Nephron progenitor cell (in vitro differentiated cells): ENCODE measurements at places on chromosomes 11 and 22.

- H3K27me3 ChIP-seq = no peaks in the 10 kb centered on the region
- DNase-seq = no peak
- no peak overlapping the region for H3K4me3 ChIP-seq
- peaks cover 26% of the 10 kb centered on the region for H3K36me3 ChIP-seq
- peaks cover 4% of the 10 kb centered on the region for H3K4me1 ChIP-seq
- H3K27ac ChIP-seq = no peak overlapping the region
These were observed 1341.4 kb downstream of the LRRC4C start for GRCh38 chr11:40118026-40118425.

DNA sequence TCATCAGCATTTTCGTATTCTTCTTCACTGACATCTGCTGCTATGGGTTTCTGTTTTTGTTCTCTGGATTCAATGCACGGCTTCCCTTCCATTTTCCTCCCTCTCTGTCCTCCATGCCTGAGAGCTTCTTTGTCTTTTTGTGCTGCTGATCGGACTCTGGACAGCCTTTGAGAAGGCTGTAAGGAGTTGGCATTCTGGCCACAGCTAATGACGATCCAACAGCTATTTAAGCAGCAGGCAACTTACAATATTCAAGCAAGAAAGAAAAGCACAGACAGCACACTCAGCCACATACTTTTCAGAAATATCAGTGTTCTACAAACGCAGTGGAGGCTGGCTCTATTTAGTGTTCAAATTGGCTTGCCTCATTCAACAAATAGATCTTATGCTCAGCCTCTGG, 60.9 kb upstream of the ZC3H12C start:
- peaks cover 19% of the 10 kb centered on the region for H3K4me1 ChIP-seq
- no peak overlapping the region for H3K4me3 ChIP-seq
- H3K27ac ChIP-seq = no peak overlapping the region
- H3K27me3 ChIP-seq = peaks cover 16% of the 10 kb centered on the region

DNA sequence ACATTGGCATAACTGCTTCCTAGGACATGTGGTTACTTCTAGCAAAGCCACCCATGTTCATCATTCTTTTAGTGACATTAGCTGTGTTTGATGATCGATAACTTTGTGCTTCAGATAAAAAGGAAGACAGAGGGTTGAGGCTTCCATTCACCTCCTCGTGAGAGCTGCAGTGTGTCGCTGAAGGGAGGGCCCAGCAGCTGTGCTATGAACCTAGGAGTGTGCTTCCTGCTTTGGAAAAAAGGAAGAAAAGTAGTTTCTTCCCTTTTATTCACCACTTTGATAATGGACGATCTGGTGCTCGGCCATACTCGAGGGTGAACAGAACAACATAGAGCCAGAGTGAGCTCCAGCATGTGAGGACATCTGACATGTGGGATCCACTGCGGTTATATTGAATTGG, 6.1 kb upstream of the RFPL2 start:
- no peak for DNase-seq
- H3K36me3 ChIP-seq = no peaks in the 10 kb centered on the region
- H3K4me1 ChIP-seq = peaks cover 4% of the 10 kb centered on the region
- H3K4me3 ChIP-seq = no peak overlapping the region

DNA sequence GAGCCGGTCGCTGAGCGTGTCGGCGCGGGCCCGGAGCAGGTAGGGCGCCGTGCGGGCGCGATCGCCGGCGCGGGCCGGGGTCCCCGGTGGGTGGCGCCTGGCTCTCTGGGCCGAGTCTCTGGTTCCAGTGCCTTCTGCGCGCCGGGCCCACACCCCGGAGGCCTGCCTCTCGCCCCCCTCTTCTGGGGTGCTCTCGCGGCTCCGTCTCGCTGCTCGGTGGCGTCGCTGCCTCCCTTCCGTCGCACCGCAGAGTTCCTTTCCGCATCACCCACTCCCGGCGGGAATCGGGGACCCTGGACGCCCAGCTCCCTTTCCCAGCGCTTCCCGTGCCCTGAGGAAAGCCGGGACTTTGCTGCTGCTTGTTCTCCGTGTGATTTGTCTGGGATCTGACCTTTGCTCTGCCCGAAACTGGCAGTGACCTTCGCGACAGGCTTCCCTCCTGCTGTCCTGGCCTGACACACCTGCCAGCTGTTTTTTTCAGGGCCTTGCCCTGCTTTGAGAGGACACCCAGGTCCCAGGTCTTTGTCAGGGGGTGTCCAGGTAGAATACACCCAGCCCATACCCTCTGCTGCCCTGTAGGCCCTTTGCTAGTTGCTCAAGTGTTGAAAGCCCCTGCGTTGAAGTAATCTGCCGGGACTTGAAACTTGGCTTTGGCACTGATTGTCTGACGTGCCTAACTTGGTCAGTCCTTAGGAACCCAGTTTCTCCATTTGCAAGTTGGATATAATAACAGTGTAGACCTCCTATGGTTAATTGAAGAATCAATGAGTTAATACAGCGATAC, 711 bp downstream of the FDX1 start:
- H3K27ac ChIP-seq = peak overlapping the region; percentile 97
- no peaks in the 10 kb centered on the region for H3K27me3 ChIP-seq
- H3K4me3 ChIP-seq = peak overlapping the region; percentile 97
- no peak for DNase-seq

- no peak for DNase-seq
- no peak overlapping the region for H3K4me3 ChIP-seq
- no peaks in the 10 kb centered on the region for H3K36me3 ChIP-seq
- no peaks in the 10 kb centered on the region for H3K4me1 ChIP-seq
- no peaks in the 10 kb centered on the region for H3K27me3 ChIP-seq
These were observed 1228.6 kb downstream of the LRRC4C start for GRCh38 chr11:40230821-40231220.
